Gastroesophageal sphincter (tissue), 4 donors: ENCODE measurements at places on chromosomes 4 and X. TPM values are rescaled to one million over a fixed set of nuclear protein-coding genes. Genes with fewer than 3 reads are reported as not detected.

Gene ARX
- not detected for total RNA-seq

Gene DUSP9
- total RNA-seq, result not detected

Gene STIM2
- total RNA-seq, result 10.7 TPM

Gene ODAPH
- total RNA-seq, result not detected

Gene PNMA3
- total RNA-seq, result 0.62 TPM

Gene CT83
- not detected for total RNA-seq

Gene TCEAL8
- total RNA-seq, result 84.0 TPM

Gene SAGE1
- not detected for total RNA-seq

Gene ACE2
- total RNA-seq, result 1.8 TPM

Gene YTHDC1
- 67.9 TPM for total RNA-seq

Gene MSX1
- total RNA-seq, result 2.2 TPM

Gene CYSLTR1
- 13.7 TPM for total RNA-seq

DNA sequence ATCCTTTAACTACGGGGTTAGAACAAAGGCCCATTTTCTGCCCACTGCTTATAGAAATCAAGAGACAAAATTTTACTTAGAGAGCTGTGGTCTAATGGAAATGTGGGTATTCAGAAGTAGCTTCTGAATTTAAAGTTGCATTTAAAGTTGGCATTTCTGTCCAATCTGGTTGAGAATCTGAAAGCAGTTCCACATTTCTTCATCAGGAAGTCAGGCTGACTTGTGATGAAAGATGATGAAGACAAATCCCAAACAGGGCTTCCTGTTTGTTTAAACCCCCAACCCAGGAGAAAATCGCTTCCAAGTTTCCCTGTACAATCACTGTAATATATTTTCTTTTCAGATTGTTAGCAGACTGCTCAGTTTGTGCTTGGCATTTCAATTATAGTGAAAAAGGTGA is 345.3 kb downstream of the SPRY1 start:
- no peak for ATAC-seq

GRCh38 chrX:118189000-118189399 is 72.4 kb upstream of the KLHL13 start:
- ATAC-seq, result no peak

DNA sequence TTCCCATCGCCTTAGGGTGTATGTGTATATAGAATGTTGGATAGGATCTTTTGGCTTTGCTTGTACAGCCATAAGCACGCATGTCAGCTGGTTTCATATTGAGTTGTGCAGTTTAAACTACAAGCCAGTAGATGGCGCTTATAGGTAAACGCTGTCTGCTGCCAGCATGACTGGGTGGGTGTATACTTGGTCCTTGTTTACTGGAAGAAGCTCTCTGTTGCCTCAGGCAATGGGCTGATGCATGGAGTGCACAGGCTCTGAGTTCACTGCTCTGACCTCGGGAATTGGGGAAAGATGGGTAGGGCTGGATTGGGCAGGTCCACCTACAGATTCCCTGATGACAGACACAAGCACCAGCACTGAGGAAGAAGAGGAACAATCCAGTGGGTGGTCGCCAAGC is 831.5 kb downstream of the STIM2 start:
- no peak for ATAC-seq

GRCh38 chrX:143336261-143336660 is 181.0 kb downstream of the SPANXN3 start:
- no peak for ATAC-seq

DNA sequence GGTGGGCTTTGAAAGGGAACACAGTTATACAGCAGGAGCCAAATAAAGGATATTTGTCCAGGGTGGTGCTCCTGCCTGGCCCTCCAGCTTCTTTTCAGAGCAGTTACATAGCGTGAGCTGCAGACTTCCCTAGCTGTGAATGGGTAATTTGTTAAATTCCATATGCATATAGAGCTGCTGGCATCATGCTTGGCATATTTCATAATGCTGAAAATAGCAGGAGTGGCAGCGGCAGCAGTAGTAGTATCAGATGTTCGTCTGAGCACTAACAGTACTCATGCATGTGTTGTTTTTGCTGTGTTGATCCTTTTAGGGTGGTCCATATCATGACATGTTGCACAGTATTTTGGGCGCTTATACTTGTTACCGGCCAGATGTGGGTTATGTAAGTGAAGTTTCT is 33.6 kb upstream of the TADA2B start:
- no peak for ATAC-seq

DNA sequence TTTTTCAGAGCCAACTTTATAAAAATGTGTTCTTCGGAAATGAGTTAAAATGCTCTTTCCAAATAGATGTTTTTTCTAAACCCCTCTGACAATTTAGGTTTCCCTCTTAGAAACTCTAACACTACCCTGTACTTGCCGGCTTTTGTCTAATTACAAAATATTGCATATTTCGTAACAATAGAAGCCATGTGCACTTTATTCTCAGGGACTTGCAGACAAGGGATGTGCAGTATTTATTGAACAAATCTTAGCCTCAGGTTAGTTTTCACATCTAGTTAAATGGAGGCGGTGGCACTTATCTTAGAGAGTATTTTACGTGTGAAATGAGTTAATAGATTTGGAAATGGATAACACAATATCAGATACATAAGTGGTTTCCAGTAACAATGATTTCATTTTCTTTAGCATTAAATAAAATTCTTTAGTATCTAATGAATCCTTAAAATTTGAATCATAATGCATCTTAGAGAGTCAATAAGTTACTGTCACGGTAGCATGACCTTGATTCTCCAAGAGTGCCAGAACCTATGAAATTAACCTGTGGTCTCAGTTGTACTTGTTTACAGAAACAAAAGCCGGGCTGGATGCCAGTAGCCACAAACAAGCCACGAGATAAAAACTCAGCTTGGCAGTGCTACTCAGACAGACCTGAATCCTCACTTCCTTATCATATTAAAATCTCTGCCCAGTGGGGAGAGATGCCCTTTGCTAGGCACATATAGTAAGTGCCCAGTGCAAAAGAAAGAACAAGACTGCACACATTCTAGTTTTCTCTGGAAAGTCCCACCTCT is 772 bp upstream of the PABPC4L start:
- ATAC-seq, result no peak

GRCh38 chrX:119991005-119991787 is 47.6 kb upstream of the NKAP start:
- no peak for ATAC-seq

DNA sequence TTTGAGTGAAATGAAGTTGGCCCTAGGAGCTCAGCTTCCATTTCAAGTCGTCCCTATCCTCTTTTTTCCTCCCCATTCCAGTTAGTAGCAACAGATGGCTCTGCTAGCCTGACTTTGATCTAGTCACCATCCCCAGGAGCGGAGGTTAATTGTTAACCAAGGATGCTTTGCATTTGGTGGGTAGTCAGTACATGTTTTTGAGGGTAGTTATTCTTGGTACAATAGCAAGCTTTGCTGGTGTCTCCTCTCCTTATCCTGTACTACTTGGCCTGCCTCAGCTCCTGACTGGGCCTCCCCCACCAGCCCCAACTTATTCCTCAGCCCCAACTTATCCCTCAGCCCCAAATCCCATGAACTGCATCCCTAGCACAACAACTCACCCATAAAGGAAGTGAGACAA is 14.8 kb upstream of the RTL5 start:
- ATAC-seq, result no peak

DNA sequence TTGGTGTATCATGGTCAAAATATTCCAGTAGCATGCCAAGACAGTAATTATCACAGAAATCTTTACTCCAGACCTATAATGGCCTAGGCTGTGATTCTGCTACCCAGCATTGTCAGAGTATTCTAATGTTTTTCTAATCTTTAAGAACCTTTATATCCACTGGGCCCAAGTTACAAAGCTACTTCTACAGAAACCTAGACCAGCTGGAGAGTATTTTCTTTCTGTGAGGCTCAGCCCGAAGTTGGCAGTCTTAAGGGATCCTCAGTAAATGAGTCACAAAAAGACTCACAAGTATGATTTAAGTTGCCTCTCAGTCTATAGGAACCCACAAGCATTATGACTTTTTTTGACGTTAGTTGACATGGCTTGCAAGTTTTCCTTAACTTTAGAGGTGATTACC is 638.5 kb upstream of the FAM241A start:
- ATAC-seq, result no peak

GRCh38 chr4:185304944-185305690 is 90.6 kb downstream of the LRP2BP start:
- ATAC-seq, result no peak

GRCh38 chr4:108060164-108060563 is 70.5 kb downstream of the HADH start:
- ATAC-seq, result no peak

- ATAC-seq, result no peak
These were observed 32.0 kb upstream of the DCX start for GRCh38 chrX:111443946-111444345.

- no peak for ATAC-seq
These were observed 117.7 kb downstream of the SMIM20 start for GRCh38 chr4:26031704-26032103.

- no peak for ATAC-seq
These were observed 120.3 kb upstream of the USP9X start for GRCh38 chrX:40964633-40965586.

- no peak for ATAC-seq
These were observed 129.7 kb downstream of the FRAS1 start for GRCh38 chr4:78186597-78187543.

- no peak for ATAC-seq
These were observed 41.8 kb downstream of the C4orf50 start for GRCh38 chr4:5976431-5976830.

- ATAC-seq, result no peak
These were observed 214.0 kb upstream of the NHS start for GRCh38 chrX:17160975-17161374.
